Fibroblast of the aortic adventitia (primary cell): ENCODE measurements at places on chromosomes 16 and 17. TPM values are rescaled to one million over a fixed set of nuclear protein-coding genes. Genes with fewer than 3 reads are reported as not detected.
A peak's percentile ranks its signal among the peaks of the same experiment; 100 is the strongest.

DNA sequence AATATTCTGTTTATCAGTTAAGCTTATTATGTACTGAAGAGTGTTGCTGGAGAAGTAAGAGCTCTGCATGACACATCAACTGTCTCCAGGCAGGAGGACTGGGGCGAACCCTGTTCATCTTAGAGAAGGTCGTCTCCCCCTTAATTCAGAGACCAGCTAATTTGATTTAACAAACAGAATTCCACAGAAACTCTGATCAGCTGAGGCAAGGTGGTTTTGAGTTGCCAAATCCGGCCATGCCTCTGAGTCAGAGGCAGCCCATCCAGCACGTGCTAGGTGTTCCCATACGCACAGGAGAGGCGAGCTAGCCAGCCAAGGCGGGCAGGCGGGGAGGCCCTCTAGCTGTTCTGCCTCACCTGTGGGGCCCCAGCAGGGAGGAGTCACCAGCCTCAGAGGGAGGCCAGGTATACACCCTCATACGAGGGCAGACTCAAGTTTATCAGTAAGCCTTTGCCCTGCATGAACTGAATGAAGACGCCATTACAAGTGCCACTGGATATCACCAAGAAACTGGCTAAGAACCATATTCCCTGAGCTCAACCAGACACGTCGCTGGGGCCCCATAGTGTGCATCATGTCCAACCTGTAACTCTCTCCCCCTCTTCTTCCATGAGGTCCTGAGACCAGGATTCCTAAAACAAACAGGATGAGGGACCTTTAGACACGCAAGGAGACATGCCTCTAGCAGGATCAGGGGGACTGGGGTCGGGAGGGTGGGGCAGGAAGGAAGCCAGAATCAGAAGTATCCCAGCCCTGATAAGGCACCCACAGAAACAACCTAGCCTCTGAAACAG is 25.7 kb downstream of the STAT5A start:
- no peak for DNase-seq

DNA sequence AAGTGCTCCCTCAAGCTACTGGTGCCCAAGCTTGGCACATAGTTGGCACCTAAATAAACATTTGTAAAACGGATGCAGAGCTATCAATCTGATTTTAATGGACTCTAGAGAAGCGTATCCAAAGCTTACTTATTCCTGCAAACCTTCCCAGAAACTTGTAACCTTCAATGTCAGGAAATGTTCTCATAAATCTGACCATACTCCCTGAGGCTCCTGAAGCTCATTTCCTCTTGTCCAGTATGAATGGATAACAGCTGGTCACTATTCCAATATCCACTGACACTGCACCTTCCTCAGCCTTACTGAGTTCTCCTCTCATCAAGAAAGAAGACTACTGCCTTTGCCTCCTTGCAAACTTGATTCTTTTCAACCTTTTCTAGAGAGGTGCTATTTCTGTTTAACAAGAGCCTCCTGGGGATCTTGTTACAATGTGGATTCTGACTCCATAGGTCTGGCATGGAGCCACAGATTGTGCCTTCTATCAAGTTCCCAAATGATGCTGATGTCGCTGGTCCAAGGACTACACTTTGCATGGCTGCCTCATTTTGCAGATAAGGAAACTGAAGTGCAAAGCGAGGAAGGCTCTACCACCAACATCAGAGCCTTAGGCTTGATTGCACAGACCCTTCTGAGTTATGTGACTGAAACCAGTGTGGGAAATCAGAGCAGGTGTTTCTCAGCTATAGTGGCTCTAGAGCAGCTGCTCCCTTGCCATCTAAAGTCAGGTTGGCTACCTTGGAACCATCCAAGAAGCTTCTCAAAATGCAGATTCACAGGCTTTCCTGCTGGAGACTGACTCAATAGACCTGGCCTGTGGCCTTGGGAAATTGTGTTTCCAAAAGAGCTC is 377.8 kb downstream of the SOX9 start:
- no peak for DNase-seq

DNA sequence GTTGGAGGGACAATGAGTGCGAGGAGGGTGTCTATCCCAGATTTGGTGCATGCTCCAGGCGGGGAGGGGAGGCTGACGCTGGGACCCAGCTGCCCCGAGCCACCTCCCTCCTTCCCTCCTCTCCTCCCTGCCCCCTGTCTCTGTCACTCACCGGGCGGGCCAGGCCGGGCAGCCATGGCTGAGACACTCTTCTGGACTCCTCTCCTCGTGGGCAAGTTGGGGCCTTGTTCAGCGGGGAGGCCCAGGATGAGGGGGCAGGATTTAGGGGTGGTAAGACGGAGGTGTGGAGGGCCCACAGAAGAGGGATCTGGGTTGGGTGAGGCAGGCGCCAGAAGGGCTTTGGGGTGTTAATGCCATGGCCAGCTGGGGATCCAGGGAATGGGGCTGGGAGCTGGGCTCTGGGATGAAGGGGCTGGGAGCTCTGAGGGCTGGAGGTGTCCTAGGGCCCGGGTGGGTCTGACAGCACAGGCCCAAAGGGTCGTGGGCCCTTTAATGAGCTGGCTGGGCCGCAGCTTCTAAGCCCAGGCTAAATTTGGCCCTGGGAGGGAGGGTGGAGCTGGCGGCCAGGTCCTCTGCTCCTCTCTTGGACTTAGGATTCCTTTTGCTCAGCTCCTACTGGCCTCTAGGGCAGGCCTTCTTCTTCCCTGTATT is at the start of gene SGCA:
Gene SGCA, plus strand, starts transcription at position 139 of the 651 bp plus-strand sequence. Its CDS starts 36 bp downstream, at position 175.
- DNase-seq = peak; percentile 38

The MYH2 gene
- 0.25 TPM in 1 of 2 replicates, not detected in the other for total RNA-seq

- no peak for DNase-seq
These were observed 60.7 kb downstream of the ARSG start for GRCh38 chr17:68352041-68352440.

The WNT9B gene
- total RNA-seq = 0.09 TPM in 1 of 2 replicates, not detected in the other

- DNase-seq = peak; percentile 47
These were observed 1.3 kb downstream of the FOXC2 start for GRCh38 chr16:86567701-86568581.

DNA sequence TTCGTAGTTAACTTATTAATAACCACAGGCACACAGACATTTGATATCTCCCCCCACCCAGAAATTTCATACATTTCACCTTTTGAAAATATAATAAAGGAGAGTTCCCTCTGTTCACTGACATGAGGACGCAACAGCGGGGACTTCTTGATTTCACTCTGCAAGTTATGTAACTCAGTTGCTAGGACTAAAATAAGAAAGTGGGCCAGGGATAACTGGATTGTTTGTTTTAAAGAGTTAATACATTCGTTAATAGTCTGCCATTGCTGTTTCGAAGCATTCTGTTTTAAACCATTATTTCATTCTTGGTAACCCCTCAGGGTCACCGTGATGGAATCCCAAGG is 1.2 kb downstream of the RHOT1 start:
- no peak for DNase-seq

The FZD2 gene
- total RNA-seq = 1.8 and 16.4 TPM in 2 replicates

DNA sequence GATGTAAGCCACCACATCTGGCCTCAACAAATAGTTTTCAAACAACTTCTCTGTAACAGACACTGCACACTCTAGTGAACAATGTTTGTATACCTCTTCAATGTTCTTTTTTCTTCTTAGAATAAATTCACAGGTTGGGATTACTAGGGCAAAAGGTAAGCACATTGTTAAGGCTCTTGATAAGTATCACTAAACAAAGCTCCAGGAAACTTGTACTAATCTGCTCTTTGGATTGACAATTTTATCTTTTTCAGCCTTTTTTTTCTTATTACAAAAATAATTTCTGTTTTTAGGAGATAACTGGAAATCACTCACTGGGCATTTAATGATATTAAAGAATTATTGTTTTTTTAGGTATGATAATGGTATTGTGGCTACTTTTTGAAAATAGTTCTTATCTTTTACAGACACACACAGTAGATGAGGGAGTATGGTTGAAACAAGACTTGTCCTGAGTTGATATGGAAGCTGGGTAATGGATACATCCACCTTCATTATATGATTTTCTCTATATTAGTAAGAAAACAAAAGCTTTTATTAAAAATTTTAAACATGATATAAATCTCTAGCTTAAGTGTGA is 7.7 kb upstream of the MPRIP start:
- DNase-seq = no peak

- no peak for DNase-seq
These were observed 26.0 kb downstream of the KLHDC4 start for GRCh38 chr16:87739801-87740200.

- DNase-seq = no peak
These were observed 16.3 kb downstream of the SLFN12L start for GRCh38 chr17:35521150-35521549.

The C17orf78 gene
- total RNA-seq = not detected in 2 replicates

- DNase-seq = no peak
These were observed 16.8 kb downstream of the ADGRG5 start for GRCh38 chr16:57559072-57559790.

DNA sequence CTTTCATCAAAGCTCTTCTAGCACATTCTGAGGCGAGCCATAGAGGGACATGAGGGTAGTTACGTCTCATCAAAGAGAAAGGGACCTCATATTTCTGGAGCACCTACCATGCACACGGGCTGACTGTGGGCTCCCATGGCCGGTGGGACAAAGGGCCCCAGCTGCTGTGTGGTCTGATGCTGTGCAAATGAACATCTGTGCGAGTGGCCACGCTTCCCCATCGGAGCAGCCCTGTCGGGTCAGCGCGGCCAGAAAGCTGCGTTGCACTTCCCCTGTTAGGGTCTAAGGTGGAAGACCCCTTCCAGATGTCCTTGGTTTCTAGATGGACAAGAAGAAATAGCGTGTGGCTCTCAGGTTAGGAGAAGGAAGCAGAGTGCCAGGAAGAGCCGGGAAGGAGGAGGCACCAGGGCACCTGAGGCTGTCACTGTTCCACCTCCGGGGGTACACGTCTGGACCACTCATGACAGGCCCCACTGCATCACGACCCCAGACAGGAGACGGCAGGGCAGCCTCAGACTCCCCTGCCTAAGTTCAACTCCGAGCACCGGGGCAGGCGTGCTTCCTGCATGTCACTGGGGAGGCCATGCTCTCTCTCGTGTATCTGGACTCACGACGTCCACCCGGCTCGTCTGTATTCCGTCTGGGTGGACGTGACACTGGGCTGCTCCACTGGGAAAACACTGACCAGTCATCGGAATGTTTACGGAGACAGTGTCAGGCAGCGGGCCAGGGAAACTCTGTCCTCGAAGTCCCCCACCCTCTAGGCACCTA is 8.5 kb upstream of the BAIAP2 start:
- no peak for DNase-seq

GRCh38 chr17:79537061-79537460 is 73.8 kb downstream of the RBFOX3 start:
- DNase-seq = no peak

DNA sequence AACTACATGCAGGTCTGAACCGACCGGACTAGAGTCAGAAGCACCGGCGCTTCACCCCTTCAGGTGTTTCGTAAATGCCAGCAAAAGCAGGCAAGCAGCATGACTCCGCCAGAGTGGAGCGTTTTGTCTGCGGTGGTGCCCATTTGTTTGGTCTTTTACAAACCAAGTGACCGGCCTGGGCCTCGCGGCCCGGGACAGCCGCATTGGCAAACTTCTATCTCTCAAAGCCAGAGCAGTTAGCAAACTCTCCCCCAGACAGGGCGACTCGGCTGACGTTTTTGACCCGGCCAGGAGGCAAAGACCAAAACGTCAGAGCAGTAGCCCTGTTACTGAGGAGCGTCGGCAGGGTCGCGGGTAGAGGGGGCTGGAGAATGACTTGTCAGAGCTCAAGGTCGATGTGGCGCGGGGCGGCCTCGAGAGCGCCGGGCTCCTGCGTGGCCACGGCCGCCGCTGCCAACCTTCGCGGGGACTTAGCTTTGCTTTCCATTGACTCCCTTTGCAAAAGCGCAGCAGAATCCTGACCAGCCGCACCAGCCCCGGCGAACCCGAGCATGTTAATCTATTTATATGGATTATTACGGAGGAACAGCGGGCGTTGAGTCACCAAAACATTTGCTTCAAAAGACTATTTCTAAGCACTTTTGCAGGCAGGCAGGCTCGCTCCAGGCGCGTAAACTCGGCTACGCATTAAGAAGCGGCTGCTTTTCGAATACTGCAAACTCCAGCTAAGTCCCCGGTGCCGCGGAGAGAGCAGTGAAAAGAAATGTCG is 763 bp upstream of the SOX9 start:
- DNase-seq = peak; percentile 67

DNA sequence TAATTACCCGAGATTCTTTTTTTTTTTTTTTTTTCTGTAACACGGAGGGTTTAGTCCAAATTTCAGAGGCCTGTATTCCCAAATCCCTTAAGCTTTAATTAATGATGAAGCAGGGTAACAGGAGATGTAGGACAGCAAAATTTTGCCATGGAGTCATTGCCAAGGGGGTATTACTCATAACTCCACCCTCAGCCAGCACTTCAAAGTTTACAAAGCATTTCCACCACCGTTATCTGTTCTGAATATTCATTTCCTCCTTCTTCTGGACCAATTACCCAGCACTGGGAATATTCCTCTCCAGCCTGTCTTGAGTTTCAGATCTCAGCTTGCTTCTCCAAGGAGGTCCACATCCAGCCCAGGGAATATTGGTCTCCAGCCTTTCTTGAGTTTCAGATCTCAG is 747.5 kb upstream of the EEF2KMT start:
- DNase-seq = no peak

DNA sequence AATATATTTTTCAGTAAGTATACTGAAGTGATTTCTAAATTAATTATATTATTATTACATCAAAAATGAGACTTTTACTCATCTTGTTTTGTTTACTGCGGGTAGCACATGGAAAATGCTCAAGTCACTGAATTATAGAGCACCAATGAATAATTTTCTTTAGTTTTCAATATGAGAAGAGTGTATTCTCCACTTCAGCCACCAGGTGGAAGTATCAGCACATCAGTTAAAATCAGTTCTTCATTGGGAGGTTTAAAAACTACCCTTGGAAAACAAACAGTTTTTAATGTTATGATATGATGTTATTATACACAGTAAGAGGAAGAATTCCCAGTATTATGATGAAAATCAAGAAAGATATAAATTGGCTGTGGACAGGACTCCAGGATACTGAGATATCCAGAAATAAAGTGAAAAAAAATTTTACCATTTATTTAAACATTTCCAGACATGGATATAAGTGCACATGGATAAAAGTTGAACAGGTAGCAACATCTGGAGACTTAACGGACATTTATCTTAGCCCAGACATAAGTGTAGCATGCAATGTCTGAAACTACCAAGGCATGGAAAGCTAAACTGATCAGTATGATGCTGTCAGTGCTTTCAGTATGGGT is 467.3 kb downstream of the KCNJ2 start:
- peak; percentile 59 for DNase-seq

GRCh38 chr17:65977041-65977440 is 214.9 kb downstream of the CEP112 start:
- DNase-seq = no peak

- DNase-seq = no peak
These were observed 52.3 kb upstream of the RASL10B start for GRCh38 chr17:35679007-35679682.

GRCh38 chr16:47310792-47311211 is 150.1 kb downstream of the ITFG1 start:
- no peak for DNase-seq

- DNase-seq = peak; percentile 88
These were observed 36.9 kb downstream of the XYLT1 start for GRCh38 chr16:17433577-17434451.

The STUB1 gene
- total RNA-seq = 88.9 and 112 TPM in 2 replicates

GRCh38 chr17:78166416-78166815 is 2.0 kb upstream of the SYNGR2 start:
- no peak for DNase-seq

The CPNE7 gene
- total RNA-seq = 0.65 and 13.1 TPM in 2 replicates
